ENCODE measurements at places on chromosomes 1 and 21.

DNA sequence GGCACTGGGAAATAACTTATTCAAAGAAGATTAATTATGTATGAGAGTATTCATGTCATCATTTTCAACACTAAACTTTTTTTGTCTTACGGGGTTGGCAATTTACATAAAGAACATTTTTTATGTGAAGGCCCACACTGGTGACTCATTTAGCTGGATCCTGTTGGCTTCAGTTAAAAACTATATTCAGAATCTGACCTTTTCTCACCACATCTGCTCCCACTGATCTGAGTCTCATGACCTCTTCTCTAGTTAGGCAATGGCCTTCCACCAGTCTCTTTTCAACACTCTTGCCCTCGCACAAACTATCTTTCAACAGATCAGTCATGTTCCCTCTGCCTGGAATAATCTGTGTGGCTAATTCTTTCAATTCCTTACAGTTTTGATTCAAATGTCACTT, 53.4 kb downstream of the TMPRSS15 start:
- no peak for DNase-seq

GRCh38 chr1:36782785-36783184, 251.5 kb downstream of the GRIK3 start:
- no peak for DNase-seq

- peak; percentile 7 for DNase-seq
Observed at GRCh38 chr1:220271706-220272046, 577 bp downstream of the RAB3GAP2 start.

- no peak for DNase-seq
Observed at GRCh38 chr1:53559391-53559815, 100.2 kb downstream of the DMRTB1 start.

DNA sequence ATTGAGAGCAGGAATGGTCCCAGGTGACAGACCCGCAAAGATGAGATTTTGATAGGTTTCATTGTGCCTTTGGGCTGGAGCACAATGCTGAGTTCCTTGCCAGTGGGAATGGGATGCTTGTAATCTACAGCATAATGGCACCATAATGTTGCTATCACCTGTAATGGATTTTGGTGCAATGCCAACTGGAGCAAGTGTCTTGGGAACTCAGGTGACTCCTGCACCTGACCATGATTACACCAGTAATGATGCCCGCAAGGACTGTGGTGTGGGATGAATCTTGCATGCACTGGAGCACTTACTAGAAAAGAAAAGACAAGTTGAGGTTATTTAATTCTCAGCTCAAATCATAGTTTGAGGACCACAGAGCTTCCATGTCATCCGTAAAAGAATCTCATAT, 96.7 kb downstream of the PTPRU start:
- no peak for DNase-seq

- DNase-seq, result no peak
Observed at GRCh38 chr1:57206038-57206437, 217.8 kb downstream of the DAB1 start.

DNA sequence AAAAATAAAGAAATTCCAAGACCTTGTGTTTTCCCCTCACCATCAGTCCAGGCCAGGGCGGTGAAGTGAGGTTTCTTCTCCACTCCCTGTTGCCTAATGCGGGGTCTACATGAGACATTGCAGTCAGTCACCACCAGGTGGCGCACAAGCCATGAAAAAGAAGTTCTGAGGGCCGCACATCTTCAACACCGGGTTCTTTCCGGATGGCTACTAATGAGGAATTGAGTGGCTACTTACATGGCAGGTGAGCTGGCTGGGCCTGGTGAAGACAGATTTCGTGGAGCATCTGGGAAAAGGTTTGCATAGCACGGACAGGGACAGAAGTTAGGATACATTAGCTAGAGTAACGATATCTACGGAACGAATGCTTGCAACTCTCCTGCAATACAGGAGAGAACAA, 15.8 kb upstream of the S100A11 start:
- peak; percentile 89 for DNase-seq

DNA sequence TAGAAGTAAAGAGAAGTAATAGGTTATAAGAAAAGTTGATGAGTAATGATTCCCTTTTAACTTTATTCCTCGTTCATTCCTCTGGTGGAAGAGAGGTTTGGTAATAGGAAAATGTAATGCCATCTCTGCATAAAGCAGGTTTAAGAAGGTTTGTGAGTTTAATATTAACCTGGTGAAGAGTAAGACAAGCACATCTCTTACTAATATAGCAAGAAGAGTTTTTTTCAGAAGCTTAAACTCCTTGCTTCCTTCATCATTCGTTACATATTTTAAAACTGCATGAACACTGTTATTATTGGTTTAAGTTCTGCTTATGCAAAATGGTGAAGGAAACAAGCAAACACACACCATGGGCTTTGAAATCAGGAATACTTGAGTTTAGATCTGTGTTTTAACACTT, 9.2 kb upstream of the PLA2G4A start:
- DNase-seq, result no peak

DNA sequence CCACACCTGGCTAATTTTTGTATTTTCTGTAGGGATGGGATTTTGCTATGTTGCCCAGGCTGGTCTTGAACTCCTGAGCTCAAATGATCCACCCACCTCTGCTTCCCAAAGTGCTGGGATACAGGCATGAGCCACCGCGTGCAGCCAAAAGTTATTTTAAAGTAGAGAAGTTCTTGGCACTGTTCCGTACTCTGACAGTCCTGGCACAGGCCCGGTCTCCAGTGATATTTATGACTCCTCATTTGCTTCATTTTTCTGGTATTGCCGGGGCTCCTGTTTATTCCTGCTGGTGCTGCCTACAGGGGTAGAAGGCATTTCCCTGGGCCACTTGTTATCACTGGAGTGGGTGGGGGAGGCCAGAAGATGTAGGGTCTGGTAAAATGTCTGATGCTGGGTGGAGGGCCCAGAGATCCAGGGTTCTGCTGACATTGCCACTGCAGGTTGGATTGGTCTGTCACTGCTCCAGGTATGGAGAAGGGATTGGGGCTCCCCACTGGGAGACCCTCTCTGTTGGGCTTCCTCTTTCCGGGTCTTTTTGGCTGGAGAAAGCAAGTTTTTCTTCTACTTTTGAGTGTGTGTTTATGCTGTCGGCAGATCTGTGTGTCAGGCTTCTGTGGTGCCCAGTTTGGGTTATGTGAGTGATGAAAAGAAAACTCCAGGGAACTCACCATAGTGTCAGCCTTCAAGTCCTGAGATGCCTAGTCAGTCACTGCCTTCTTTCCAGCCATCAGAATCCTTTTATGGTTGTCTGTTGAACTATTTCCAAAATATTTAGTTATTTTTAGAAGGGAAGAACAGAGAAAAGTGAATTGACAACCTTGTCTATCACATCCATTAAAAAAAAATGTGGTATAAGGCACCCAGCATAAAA, 4.5 kb downstream of the MROH7 start:
- DNase-seq, result no peak

GRCh38 chr1:66436378-66437135, 97.4 kb upstream of the SGIP1 start:
- peak; percentile 44 for DNase-seq

DNA sequence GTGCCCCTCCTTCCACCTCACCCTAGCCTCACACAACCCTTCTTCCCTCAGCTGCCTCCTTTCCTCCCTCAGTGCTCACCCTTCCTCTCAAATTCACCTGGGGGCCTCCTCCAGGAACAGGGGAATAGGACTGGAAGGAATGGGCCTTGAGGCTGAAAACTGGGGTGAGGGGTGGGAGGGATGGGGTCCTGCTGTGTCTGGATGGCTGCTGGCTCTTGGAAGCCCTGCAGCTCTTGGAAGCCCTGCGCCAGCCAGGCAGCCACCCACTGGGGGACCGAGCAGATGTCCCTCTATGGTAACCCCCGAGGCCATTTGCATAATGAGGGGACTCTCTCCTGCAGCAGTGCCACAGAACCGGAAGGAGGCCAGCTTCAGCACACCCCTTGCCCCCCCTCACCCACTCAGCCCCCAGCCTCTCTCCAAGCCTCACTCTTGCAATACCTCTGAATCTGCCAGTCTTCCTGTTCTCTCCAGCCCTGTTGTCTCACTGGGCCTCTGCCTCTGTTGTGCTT, 85.2 kb downstream of the KIRREL1 start:
- DNase-seq, result no peak

DNA sequence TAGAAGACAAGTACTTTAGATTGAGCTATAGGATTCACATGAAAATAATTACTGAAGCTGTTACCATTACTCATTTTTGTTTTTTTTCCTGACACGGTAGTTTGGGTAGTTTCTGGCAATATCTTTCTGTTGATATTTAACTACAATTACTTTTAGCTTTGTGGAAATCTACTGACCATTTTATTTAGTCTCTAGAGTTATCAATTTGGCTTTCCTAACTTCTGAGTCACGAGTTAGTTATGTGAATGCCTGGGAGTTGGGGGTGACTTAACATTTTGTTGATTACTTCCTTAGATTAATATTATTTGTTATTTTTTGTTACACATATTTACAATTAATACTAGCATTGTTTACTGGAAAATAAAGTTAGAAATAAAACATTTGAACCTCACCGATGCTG, 160.6 kb downstream of the HMCN1 start:
- DNase-seq, result no peak

GRCh38 chr1:32884032-32884372, 2.3 kb upstream of the HPCA start:
- DNase-seq, result no peak

DNA sequence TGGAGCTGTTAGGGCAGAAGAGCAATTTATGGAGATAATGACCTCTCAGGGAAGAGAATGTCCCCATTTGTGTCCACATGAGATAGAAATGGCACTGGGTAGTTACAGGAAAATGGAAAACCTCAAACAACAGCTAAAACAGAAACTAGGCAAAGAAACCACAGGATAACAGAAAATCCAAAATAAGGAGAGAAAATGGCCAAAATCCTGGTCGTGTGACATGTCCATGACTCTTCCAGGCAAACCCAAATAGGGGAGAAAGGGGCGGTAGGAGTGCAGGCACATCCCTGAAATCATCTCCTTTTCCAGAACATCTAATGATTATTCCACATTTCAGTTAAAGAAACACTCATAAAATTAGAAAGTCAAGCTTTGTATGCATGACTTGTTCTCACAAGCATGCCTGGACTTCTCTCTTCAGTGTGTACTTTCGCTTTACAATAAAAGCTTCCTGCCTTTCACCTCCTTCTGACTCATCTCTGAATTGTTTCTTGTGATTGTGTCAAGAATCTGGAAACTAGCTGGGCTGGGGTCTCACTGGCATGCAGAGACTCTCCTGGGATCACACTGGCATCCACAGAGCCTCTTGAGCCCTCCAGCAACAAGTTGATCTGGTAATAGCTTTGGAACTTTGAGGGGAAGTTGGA, 171.4 kb upstream of the ZP4 start:
- no peak for DNase-seq

DNA sequence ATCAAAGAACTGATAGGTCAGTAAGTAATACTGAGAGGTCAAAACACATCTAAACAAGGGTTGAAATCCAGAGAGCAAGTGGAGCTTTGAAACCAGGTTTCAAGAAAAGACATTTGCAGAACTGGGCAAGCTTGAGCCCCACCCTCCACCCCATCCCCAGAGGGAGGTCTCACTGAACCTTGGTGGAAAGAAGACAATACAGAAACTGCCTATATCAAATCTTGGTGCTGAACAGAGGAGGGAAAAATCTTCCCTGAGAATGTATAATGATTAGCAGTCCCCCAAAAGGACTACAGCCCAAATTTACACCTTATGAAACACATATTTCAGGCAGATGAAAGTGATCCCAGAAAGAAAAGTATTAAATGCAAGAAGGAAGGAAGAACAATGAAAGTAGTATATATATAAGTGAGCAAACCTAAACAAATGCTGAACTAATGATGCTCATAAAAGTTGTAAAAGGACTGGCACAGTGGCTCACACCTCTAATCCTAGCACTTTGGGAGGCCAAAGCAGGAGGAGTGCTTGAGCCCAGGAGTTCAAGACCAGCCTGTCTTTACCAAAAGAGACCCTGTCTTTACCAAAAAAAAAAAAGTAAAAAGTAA, 12.4 kb downstream of the ZBTB17 start:
- no peak for DNase-seq

GRCh38 chr1:164969253-164969652, 387.3 kb downstream of the LMX1A start:
- DNase-seq, result no peak

GRCh38 chr1:79281442-79281841, 274.9 kb upstream of the ADGRL4 start:
- no peak for DNase-seq

GRCh38 chr1:237396426-237396825, 354.4 kb downstream of the RYR2 start:
- DNase-seq, result no peak

GRCh38 chr1:161119092-161119903, 1.4 kb downstream of the NIT1 start:
- peak; percentile 55 for DNase-seq

DNA sequence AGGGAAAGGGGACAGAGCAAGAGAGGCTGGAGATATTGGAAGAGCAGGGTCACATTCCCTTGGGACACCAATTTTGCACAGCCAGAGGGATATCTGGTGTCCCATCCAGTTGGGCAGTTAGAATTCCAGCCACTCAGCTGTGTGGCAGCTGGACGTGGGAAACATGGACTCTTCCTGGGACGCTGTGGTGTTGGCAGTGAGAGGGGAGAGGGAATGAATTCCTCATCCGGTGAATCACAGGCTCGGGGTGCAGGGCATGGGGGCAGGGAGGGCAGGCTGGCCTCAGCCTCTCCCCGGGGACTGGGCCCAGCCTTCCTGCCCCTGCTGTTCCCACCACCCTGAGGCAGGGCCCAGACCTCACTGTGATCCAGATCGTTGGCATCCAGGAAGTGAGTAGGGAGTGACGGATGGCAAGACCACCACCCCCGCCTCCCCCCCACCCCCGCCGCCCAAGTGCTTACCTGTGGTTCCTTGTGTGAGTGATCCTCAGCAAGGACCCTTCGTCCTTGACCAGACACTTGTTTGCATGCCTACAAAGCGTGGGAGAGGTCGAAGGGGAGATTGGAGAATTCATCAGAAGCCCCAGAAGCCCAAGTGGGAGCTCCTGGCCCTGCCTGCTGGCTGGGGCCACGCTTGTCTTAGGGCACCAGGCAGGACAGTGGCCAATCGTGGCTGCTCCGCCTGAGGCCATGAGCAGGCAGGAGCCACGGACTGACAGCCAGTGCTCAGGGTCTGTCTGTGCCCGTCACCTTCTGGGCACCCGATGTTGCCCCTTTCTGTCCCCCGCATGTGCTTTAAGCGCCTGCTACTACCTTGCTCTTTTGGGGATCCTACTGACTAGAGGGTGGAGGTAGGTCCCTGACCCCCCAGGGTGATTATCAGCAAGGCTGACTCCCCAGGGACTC, 8.7 kb downstream of the WNT3A start:
- DNase-seq, result no peak

GRCh38 chr1:202145068-202145743, 669 bp upstream of the ARL8A start:
- DNase-seq, result peak; percentile 21

Data from CD4-positive, alpha-beta T cell treated with Interleukin-6 for 4 hours (primary cell).